Activated CD4-positive, alpha-beta T cell treated with anti-CD3 and anti-CD28 coated beads for 4 hours (primary cell): ENCODE measurements at places on chromosomes 6 and 20.

- DNase-seq, result no peak
Measured at GRCh38 chr6:108464418-108465097, 96.2 kb upstream of the FOXO3 start.

DNA sequence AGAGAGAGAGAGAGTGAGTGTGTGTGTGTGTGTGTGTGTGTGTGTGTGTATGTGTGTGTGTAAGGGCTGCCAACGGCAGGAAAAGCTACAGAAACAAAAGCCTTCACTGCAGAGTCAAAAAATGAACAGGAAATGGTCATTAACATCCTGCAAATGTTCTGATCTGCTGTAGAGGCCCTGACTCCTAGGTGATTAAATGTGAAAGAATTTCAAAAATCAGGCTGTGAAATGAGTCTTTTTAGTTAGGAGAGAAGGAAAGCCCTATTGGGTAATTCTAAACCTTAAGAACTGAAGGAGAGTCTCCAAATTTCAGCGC lies 166.5 kb upstream of the MYLIP start:
- no peak for DNase-seq

DNA sequence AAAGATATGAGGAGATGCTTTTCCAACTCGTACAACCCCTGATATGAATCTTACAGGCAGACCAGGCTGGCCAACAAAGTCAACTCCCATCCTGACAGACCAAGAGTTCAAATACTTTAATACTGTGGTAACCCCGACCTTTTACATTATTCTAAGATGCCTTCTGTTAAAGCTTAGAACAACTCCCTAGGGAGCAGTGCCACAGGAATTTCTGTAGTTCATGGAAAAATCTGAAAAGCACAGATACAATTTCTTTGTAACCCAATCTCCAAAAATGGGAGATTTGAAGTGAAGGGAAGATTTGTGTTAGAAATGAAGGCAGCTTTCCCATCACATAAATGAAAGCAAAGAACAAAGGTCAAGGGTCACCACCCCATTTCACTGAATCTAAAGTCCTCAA lies 151.3 kb upstream of the BEND6 start:
- no peak for DNase-seq

DNA sequence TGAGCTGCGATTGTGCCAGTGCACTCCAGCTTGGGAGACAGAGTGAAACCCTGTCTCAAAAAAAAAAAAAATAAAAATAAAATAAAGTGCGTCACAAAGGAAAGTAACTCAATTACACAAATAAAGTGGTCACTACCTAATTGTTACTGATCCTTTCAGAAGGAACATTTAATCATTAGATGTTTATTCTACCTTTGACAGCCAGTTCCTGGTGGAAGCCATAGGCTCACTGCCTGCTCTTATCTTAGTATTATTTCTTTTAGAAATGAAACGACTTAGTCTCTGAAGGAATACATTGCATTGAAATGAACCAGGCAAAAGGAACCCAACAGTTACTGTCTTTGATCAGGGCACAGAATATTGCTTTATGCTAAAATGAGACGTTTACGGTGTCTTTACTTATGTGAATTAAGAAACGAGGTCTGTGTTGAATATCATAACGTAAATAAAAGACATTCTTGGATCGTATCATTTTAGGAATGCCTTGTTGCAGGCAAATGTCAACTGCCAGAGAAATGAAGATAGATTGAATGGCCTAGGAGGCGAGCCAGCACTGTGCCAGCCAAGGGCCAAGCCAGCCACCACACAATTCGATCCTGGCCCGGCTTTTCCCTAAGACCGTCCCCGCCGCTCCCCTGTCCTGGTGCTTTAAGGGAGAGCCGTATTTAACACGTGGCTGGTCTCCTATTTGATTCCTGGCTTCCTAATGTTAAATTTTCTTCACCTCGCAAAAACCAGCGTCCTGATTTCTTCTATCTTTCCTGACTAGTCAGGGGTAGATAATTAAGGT lies 136.7 kb upstream of the GMDS start:
- no peak for DNase-seq

DNA sequence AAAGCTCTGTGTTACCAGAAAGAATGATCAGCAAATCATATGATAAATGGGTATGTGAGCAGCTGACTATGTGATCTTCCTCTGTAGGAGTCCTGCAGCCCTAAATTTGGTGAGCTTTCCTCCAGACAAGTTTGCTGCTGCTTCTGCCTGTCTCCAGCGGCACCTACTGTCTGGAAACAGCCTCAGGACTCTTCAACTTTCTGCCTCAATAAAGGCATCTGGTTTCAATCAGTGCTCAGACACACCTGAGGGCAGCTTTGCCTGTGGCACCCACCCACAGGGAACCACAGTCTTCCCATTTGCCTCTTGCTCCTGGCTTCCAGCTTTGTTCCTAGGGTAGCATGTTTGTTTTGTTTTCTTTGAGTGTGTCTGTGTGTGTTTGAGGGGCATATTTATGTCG lies 727.9 kb upstream of the MAN1A1 start:
- DNase-seq, result no peak
